ENCODE measurements at places on chromosomes 5 and 9.

- DNase-seq = no peak
These were observed 71.2 kb upstream of the GNA14 start for GRCh38 chr9:77719321-77719720.

GRCh38 chr9:4921449-4921848, 63.6 kb upstream of the JAK2 start:
- no peak for DNase-seq

DNA sequence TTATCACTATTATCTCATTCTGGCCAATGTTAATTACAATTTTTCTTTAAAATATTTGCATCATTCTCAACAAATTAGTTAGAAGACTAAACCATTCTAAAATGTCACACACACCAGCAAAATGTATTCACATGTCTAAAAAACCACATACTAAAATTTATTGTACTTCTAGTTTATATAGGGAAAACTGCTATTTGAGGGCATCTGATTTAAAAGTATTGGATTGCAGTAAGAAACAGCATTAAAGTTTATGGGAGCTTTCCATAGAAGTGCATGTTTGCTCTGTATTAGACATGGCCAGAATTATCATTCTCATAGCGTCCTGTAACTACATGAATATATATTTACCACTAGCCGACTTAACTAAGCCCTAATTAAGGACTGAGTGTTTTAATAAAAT, 150.3 kb downstream of the PBX3 start:
- no peak for DNase-seq

- DNase-seq = peak; percentile 96
These were observed 40.7 kb downstream of the F2RL2 start for GRCh38 chr5:76582230-76583162.

DNA sequence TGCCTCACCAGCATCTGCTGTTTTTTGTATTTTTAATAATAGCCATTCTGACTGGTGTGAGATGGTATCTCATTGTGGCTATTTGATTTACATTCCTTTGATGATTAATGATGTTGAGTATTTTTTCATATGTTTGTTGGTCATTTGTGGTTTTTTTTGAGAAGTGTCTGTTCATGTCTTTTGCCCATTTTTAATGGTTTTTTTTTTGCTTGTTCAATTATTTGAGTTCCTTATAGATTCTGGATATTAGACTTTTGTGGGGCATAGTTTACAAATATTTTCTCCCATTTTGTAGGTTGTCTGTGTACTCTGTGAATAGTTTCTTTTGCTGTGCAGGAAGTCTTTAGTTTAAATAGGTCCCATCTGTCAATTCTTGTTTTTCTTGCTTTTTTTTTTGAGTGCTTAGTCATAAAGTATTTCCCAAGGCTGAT, 148.1 kb downstream of the NPR3 start:
- DNase-seq = no peak

- no peak for DNase-seq
These were observed 806.9 kb upstream of the CDH9 start for GRCh38 chr5:27845248-27845647.

DNA sequence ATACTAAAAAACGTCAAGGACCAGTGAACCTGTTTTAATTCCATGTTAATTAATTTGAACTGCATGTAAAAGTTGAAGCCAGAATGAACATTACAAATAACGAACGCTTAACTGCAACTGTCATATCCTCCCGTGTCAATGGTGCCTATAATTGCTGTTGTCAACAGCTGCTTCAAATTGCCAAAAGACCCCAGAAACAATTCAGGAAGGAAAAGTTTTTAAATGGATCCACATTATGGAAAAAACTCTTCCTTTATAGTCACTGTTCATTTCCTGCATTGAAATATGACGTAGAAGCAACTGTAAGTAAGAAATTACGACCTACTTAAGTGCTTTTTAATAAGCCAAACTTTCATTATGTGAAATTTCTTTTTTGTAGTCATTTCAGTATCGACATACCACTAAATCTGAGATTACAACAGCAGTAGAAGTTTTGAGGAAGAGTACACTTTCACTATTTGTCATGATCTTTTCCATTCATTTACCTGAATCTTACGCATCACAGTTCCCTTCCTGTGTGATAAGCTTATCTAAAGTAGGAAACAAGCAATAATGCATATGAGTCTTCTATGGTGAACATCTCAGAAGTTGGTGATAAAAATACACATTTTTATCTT, 37.8 kb downstream of the MEF2C start:
- DNase-seq = peak; percentile 62

DNA sequence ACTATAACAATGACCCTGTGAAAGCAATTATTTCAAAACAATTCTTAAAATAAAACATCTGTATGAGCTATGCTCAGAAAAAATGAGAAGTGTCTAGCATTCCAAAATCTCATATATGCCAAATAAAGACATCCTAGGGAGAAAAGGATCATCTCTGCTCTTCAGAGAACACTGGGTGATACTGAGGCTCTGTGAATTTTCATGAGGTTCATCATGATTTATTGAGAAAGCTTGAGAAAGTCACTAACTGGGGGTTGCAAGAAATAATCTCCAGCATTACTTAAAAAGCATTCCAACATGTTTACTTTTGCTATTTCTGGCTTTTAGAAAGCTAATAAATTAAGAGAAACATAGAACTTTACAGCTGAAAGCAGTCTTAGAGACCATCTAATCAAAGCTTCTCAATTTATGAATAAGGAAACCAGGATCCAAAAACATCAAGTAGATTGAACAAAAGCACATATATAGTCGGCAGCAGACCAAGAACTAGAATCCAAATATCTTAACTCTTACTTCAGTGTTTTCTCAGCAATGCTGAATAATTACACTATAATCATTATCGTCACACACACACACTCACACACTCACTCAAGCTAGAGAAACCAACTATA, 372.8 kb downstream of the NR2F1-AS1 start:
- no peak for DNase-seq
